NCI-H1436 treated with DMSO at 0.1 percent for 48 hours (cell line): ENCODE measurements at places on chromosomes 3 and 15.

DNA sequence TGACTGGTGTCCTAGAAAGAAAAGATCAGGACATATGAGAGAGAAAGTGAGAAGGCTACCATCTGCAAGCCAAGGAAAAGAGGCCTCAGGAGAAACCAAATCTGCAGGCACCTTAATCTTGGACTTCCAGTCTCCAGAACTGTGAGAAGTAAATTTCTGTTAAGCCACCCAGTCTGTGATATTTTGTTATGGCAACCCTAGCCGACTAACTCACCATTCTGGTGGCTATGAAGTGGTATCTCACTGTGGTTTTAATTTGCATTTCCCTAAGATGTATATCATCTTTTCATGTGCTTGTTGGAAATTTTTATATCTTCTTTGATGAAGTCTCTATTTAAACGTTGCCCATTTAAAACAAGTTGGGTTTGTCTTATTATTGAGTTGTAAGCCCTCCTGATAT is 40.6 kb downstream of the ILDR1 start:
- DNase-seq: no peak

GRCh38 chr3:132418916-132419315 is 1.6 kb downstream of the DNAJC13 start:
- no peak for DNase-seq

DNA sequence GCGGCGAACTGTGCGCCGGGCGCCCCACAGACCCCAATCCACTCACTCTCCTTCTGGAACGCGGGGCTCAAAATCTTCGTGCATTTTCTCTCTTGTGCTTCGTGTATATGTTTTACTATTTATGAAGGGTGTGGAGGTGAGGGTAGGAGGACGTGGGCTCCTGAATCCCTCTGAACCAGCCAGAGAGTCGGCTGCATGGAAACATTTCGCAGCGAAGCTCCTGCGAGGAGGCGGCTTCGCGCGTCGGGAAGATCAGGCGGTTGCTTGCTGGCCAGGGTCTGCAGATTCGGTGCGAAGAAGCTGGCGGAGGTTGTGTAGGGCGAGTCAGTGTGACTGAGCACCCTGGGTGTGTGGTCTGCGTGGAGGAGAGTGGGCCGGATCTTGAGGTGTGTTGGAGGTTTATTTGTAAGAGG is 1.1 kb downstream of the CNTN4 start:
- no peak for DNase-seq

DNA sequence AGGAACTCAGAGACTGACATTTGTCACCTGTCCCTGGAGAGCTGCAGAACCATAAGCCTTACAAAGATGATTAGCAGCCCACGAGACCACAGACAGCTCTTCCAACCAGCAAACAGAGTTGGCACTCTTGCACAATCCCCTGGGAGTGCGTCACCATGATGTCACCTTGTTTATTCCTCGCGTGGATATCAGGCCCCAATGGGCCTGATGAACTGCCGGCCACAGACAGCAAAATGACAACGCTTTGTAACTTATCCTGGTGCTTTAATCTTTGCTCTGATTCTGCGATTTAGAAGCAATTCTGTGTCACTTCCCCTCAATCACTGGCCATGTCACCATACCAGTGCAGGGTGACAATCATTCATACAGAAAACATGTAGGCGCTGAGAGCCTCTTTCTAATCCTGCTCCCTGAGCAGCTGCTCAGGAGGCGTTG is 89.2 kb downstream of the TAMM41 start:
- DNase-seq: no peak

GRCh38 chr15:78750566-78750965 is 60.7 kb downstream of the ADAMTS7 start:
- DNase-seq: no peak

GRCh38 chr15:27039152-27039551 is 68.2 kb downstream of the GABRG3 start:
- DNase-seq: no peak

DNA sequence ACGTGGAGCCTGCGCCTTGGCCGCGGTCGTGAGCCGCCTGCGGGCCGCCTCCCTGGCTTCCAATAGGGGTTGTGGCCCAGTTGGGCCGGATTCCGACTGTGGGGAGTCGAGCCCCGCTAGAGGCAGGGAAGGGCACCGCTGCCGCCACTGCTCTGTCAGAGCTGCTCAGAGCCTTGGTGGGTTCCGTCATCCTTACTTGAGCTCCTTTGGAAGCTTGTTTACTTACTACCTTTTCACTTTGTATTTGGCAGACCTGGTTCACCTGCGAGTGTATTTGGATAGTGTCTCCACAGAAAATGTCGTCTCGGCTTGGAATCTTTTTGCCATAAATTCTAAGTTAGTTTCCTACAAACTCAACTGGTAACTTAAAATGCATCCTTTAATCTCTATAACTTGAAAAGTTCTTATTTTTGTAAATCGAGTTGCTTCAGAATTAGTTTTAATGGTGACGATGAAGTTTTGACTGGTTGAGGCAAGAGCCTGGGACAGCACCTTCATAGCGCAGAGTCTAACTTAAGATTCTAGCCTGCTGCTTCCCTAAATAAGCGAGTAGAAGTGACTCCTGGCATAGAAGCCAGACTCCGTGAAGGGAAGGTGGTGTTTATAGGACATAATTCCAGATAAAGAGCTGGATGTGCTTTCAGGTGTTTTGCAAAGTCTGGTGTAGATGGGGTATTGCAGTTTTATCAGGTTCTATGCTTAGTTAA is 800 bp downstream of the DAG1 start:
- no peak for DNase-seq

GRCh38 chr3:192022412-192022811 is 561.4 kb downstream of the PYDC2 start:
- no peak for DNase-seq
